PC-3 (cell line): ENCODE measurements at places on chromosomes 5 and 9. TPM values are rescaled to one million over a fixed set of nuclear protein-coding genes. Genes with fewer than 3 reads are reported as not detected.

SHROOM1 gene
- total RNA-seq: 13.6 and 15.7 TPM in 2 replicates

DPM2 gene
- 32.0 and 33.0 TPM in 2 replicates for total RNA-seq

TTC23L gene
- total RNA-seq: 0.84 TPM in 1 of 2 replicates, not detected in the other

CLIC3 gene
- total RNA-seq: 1.4 and 4.3 TPM in 2 replicates

- DNase-seq: peak; percentile 10
- no peaks in the 10 kb centered on the region for H3K4me1 ChIP-seq
- H3K36me3 ChIP-seq: no peaks in the 10 kb centered on the region
These were observed 19.4 kb downstream of the YIPF5 start for GRCh38 chr5:144151026-144151425.

DNA sequence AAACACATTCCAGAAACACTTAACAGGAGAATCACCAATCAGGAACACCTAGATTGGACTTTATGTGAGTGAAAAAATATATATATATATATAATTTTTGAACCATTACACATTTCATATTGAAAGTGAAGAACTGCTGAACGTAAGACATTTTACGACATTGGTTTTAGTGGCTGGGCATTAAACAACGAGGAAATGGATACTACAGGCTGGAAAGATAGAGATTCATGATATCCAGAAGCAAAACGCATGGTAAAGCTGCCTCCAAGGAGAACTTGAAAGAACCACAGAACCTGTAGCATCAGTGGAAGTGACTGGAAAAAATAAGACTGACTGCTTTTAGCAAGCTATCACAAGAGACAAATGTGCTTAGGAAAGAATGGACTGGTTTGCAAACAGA is 13.2 kb upstream of the NDUFS4 start:
- DNase-seq: no peak
- no peak overlapping the region for H3K27ac ChIP-seq
- no peaks in the 10 kb centered on the region for H3K4me1 ChIP-seq
- H3K36me3 ChIP-seq: no peaks in the 10 kb centered on the region
- no peaks in the 10 kb centered on the region for H3K27me3 ChIP-seq

DNA sequence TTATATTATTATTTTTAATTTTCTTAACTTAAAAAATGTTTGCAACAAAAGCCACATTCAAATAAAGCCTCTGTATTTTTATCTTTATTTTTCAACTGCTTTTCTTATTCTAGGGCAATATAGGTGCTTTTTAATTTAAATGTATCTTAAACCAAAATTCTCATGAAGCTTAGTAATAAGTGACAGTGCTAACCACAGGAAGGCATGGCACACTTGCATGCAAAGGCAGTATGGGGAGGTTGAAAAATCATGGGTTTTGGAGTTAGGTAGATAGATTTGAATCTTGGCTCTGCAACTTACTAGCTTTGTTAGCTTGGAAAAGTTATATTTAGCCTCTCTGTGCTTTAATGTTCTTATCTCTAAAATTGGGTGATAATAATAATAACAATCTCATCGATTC is 458.0 kb downstream of the DMAC1 start:
- H3K4me3 ChIP-seq: no peak overlapping the region
- no peaks in the 10 kb centered on the region for H3K36me3 ChIP-seq
- no peaks in the 10 kb centered on the region for H3K4me1 ChIP-seq
- H3K27ac ChIP-seq: no peak overlapping the region
- DNase-seq: no peak
- H3K27me3 ChIP-seq: no peaks in the 10 kb centered on the region

- H3K4me1 ChIP-seq: peaks cover 43% of the 10 kb centered on the region
- H3K27me3 ChIP-seq: no peaks in the 10 kb centered on the region
- no peak for DNase-seq
- H3K36me3 ChIP-seq: peaks cover 7% of the 10 kb centered on the region; the same call in 1 of the 2 replicates
- H3K4me3 ChIP-seq: peak overlapping the region; percentile 64
These were observed 91.2 kb downstream of the ANXA2R start for GRCh38 chr5:42948961-42949347.

DNA sequence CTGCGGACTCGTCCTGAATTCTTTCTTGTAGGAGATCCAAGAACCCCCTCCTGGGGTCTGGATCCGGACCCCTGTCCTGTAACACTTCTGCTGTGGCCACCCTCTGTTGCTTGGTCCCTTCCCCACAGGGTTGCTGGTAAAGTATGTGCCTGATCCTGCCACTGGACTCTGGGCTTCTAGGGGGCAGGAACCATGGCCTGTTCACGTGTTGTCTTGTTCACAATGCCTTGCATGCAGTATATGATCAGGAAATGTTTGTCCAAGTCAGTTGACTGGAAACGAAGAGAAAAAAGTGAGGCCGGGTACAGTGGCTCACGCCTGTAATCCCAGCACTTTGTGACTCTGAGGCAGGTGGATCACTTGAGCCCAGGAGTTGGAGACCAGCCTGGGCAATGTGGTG is 139.3 kb upstream of the ALDH1B1 start:
- no peaks in the 10 kb centered on the region for H3K36me3 ChIP-seq
- no peak overlapping the region for H3K27ac ChIP-seq
- no peak overlapping the region for H3K4me3 ChIP-seq
- no peaks in the 10 kb centered on the region for H3K4me1 ChIP-seq
- H3K27me3 ChIP-seq: no peaks in the 10 kb centered on the region
- no peak for DNase-seq

- no peaks in the 10 kb centered on the region for H3K27me3 ChIP-seq
- H3K27ac ChIP-seq: no peak overlapping the region
- peak; percentile 12 for DNase-seq
- H3K4me1 ChIP-seq: peaks cover 20% of the 10 kb centered on the region
These were observed 200.7 kb downstream of the FANCC start for GRCh38 chr9:95116808-95117204.

DNA sequence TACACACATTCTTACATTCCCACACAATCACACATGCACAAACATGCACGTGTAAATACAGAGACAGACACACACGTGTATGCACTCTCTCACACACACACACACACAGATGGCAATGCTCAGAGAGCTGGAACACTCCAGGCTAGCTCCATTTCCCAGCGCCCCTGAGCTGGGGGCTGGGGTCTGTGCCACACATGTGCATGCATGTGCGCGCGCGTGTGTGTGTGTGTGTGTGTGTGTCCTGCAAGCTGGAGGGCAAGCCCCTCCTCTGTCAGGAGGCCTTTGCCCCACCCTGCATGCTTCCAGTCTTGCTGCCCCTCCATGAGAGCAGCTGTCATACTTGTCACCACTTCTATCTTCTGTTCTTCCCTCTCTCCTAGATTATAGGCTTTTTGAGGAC is 16.6 kb upstream of the S1PR3 start:
- H3K27me3 ChIP-seq: no peaks in the 10 kb centered on the region
- H3K36me3 ChIP-seq: no peaks in the 10 kb centered on the region
- no peak overlapping the region for H3K4me3 ChIP-seq
- DNase-seq: no peak
- H3K27ac ChIP-seq: no peak overlapping the region

GRCh38 chr5:124655921-124656511 is 90.4 kb downstream of the ZNF608 start:
- H3K27ac ChIP-seq: peak overlapping the region; percentile 86
- peak; percentile 87 for DNase-seq
- H3K4me3 ChIP-seq: peak overlapping the region; percentile 57
- H3K36me3 ChIP-seq: no peaks in the 10 kb centered on the region

GRCh38 chr5:80326468-80326867 is 6.7 kb downstream of the SPZ1 start:
- H3K36me3 ChIP-seq: no peaks in the 10 kb centered on the region
- peaks cover 9% of the 10 kb centered on the region; the same call in 1 of the 2 replicates for H3K27me3 ChIP-seq
- no peak overlapping the region for H3K4me3 ChIP-seq

DNA sequence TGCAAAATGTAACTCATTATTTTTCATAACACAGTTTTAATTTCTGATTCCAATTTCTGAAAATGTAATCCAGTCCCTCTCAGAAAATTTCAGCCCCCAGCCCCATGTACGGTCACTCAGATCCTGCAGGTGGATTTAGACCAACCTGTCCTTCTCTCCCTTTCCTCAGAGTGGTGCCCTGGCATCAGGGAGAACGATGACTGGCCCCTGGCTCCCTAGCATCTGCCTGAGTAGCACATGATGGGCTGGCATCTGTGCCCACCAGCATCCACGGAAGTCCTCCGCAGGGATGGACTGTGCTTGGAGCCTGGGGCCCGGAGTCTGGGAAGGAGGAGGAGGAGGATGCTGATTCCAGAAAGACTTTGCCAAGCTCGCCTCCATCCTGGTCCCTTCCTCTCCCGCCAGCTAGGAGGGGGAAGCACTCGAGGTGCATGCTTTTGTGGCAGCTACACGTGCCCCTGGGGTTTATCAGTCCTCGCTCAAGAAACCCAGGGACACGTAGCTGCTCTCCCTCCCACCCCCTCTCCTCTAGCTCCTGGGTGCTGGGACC is 54.4 kb upstream of the RUFY1 start:
- no peak overlapping the region for H3K4me3 ChIP-seq
- H3K36me3 ChIP-seq: no peaks in the 10 kb centered on the region
- no peaks in the 10 kb centered on the region for H3K27me3 ChIP-seq
- no peak overlapping the region for H3K27ac ChIP-seq
- no peaks in the 10 kb centered on the region for H3K4me1 ChIP-seq

DNA sequence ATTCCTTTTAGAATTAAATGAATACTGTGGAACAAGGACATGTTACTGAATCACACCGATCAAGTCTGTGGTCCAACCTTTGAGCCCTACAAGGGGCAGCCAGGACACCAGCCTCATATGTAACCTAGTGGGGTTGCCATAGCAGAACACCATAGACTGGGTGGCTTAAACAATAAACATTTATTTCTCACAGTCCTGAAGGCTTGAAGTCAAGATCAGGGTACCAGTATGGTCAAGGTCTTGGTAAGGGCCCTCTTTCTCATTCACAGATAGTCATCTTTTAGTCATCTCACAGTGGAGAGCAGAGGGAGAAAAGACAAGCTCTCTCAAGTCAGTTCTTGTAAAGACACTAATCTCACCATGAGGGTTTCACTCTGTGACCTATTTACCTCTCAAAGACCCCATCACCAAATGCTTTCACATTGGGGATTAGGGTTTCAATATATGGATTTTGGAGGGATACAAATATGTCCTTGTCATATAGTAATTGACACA is 422.5 kb downstream of the GADD45G start:
- H3K4me1 ChIP-seq: no peaks in the 10 kb centered on the region
- H3K36me3 ChIP-seq: no peaks in the 10 kb centered on the region
- no peak for DNase-seq
- H3K4me3 ChIP-seq: no peak overlapping the region
- no peaks in the 10 kb centered on the region for H3K27me3 ChIP-seq
- H3K27ac ChIP-seq: no peak overlapping the region

GRCh38 chr5:134459010-134459403 is 47.3 kb upstream of the CDKN2AIPNL start:
- H3K27ac ChIP-seq: no peak overlapping the region
- H3K4me1 ChIP-seq: no peaks in the 10 kb centered on the region
- no peak overlapping the region for H3K4me3 ChIP-seq
- no peaks in the 10 kb centered on the region for H3K36me3 ChIP-seq
- no peaks in the 10 kb centered on the region for H3K27me3 ChIP-seq
- no peak for DNase-seq

GRCh38 chr9:97668485-97668884 is 28.7 kb downstream of the XPA start:
- peaks cover 65% of the 10 kb centered on the region for H3K36me3 ChIP-seq
- no peak overlapping the region for H3K4me3 ChIP-seq
- DNase-seq: no peak
- no peaks in the 10 kb centered on the region for H3K27me3 ChIP-seq
- no peak overlapping the region for H3K27ac ChIP-seq

DNA sequence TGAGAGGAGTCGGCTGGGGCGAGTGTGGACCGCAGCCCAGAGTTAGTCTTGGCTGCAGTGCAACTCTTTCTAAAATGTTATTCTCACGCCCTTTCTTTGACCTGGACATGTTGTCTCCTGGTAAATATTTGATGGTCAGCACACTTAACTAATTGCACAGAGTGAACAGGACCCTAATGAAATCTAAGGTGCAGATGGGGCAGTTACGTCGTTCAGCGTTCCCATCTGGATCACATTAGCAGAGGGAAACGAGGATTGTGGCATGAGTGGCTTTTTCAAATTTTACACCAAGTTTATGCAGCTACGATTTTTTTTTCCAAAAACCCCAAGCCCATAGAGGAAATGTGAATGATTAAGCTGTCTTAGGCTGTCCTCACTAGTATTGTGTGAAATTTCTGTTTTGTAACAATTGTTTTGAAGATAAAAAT is 483 bp downstream of the C9orf85 start:
- H3K27me3 ChIP-seq: no peaks in the 10 kb centered on the region
- DNase-seq: no peak
- peaks cover 10% of the 10 kb centered on the region; the same call in 1 of the 2 replicates for H3K4me1 ChIP-seq
- no peaks in the 10 kb centered on the region for H3K36me3 ChIP-seq

- no peaks in the 10 kb centered on the region for H3K36me3 ChIP-seq
- H3K27me3 ChIP-seq: no peaks in the 10 kb centered on the region
- no peak for DNase-seq
- H3K27ac ChIP-seq: no peak overlapping the region
These were observed 245.8 kb upstream of the MAP3K1 start for GRCh38 chr5:56569566-56569965.

GRCh38 chr5:54637654-54638053 is 120.1 kb downstream of the SNX18 start:
- H3K27me3 ChIP-seq: no peaks in the 10 kb centered on the region
- H3K36me3 ChIP-seq: no peaks in the 10 kb centered on the region
- 0 out of 2 replicates have a peak, but pooled peaks cover 8% of the 10 kb centered on the region for H3K4me1 ChIP-seq
- no peak for DNase-seq
- no peak overlapping the region for H3K27ac ChIP-seq
